Renal cortical epithelial cell (primary cell): ENCODE measurements at places on chromosomes 6 and 20. TPM values are rescaled to one million over a fixed set of nuclear protein-coding genes. Genes with fewer than 3 reads are reported as not detected.

DNA sequence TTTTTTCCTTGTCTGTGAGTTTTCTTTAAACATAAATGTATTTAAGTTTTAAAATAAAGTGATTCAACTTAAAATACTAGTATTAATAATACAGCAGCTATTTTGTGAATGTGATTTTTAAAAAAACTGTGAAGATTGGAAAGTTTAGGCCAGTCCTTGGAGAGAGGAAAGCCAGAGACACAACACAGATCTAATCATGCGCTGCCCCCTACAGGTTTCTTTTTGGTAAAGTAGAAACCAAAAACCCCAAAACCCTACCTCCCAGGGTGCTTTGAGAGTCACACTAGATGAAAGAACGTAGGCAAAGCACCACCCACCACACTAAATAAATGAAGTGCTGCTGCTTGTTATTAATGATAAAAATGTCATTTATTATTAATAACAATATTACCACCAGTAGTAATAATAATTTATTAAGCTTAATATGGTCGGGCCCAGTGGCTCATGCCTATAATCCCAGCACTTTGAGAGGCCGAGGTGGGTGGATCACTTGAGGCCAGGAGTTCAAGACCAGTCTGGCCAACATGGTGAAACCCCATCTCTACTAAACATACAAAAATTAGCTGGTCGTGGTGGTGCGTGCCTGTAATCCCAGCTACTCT is 33.7 kb downstream of the SLC9A8 start:
- peak; percentile 33 for DNase-seq

- DNase-seq, result no peak
Observed at GRCh38 chr6:37862430-37862829, 42.9 kb downstream of the ZFAND3 start.

DNA sequence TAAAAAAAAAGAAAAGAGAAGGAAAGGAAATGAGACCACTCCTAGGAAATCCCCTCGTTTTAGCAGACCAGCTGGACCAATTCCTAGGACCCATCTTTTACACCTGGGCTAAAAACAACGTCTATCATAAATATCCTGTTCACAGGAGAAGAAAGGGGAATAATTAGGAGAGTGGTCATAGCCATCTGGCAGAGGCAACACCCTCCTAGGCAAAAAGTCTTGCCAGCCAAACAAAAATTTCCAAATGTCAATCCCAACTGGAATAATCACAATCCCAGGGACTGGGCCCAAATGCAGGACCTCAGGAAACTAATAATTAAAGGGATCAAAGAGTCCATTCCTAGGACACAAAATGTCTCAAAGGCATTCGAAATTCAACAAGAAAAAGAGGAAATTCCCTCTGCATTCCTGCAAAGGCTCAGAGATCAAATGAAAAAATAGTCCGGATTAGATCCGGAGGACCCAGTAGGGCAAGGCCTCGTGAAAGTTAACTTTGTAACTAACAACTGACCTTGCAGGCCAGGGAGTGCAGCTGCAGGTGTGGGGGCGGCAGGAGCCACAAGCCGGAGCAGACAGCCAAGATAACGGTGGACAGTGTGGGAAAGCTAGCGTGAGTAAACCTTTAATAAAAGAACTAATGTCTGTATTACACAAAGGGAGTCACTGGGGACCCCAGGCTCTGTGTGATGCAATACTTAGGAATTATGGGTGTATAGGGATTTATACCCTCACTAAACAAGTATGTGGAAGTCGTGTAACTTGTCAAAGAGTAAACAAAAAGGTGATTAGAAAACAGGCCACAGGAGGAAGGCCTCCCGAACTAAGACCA is 11.7 kb downstream of the LCA5 start:
- DNase-seq, result peak; percentile 93

DNA sequence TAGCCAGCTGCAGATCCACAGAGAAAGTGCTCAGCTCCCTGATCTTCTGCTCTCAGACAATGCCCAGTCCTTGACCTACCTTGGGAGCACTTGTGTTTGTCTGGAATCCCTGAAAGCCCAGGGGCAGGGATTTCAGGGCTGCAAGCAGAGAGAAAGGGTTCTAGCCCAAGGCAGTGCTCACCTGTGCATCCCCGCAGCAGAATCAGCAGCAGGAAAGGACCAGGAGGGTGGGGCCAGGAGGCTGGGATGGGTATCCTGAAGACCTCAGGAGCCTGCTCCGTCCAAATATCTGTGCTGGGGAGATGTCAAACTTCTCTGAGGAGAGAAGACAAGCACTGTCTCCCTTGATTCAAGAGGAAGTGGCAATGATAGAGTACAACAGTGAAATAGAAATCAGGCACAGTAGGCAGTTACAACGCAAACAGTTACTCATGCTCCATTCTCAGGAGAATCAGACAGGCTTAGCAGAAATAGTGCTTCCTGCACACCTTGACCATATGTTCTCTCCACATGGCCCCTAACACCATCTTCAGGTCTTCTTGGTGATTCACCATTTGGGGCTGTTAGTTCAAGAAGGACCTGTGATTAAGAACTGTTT is 28.7 kb upstream of the SIRPG start:
- DNase-seq, result no peak

- no peak for DNase-seq
Observed at GRCh38 chr6:109922851-109923250, 55.3 kb upstream of the GPR6 start.

DNA sequence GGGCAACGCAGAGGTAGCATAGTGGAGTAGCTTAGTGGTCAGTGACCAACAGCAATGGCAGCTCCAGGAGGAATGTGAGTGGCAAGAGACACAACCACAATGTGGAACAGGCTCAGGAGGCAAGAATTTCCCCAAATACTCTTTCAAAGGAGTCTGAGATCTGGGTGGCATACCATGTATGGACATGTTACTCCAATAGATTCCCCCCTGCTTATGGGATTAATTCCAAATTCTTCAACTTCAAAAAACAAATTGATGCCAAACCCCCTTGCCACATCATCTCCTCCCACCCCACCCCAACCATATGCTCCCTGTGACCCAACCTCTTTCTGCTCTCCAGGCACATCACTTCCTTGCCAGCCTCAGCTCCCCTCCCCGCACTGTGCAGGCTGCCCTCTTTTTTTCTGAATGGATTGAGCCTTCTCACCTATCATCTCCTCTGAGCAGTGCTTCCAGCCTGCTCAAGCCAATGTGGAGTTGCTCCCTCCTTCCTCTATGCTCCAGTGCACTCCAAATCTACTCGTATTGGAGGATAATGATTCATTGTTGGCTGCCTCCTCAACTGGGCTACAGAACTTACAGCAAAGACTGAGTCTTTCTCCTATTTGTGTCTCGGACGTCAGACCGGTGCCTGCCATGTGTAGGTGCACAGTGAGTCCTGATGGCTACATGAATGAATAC is 93.0 kb upstream of the CEP85L start:
- DNase-seq, result peak; percentile 64

DNA sequence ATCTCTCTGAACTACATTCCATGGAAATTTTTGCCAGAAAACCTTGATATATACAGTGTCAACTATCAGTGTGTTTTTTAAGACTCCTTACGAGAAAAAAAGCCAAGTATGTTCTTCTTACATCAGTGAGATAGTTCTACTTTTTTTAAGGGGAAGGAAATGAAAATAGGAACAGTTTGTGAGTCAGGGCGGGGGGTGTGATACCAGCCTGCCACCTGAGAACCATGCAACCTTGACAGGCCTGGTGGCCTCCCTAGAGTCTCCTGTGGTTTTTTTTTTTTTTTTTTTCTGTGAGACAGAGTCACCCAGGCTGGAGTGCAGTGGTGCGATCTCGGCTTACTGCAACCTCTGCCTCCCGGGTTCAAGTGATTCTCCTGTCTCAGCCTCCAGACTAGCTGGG is 96.3 kb upstream of the GCM1 start:
- DNase-seq, result no peak

GRCh38 chr20:17210983-17211382 is 15.9 kb upstream of the PCSK2 start:
- peak; percentile 84 for DNase-seq

DNA sequence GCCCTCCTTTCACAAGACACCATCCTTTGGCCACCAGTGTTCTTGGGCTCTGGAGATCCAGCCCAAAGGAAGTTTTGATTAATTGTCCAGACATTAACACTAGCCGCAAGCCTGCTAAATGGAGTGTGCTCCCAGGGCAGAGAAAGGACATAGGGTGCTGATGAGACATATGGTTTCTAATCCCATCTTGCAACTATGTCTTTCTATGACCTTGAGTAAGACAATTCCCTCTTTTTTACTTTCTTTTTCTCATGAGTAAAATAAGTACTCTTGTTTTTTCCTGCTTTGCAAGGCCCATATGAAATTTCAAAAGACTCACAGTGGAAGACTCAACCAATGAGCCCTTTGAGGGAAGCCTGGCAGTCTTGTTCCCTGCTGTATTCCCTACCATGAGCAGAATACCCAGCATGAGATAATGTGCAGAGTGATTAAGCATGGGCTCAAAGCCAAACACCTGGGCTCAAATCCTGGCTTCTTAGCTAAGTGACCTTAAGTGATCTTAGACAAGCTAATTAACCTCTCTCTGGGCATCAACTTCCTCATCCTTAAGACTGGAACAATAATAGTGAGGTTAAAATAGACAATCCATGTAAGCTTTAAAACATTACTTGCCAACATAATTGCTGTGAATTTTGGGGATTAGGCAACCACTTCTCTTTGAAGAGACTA is at the start of gene WFDC10B:
Gene WFDC10B, minus strand, starts transcription at position 51 of the 669 bp plus-strand sequence. CDS start 19,027 bp downstream, outside the sequence.
- DNase-seq, result no peak

DNA sequence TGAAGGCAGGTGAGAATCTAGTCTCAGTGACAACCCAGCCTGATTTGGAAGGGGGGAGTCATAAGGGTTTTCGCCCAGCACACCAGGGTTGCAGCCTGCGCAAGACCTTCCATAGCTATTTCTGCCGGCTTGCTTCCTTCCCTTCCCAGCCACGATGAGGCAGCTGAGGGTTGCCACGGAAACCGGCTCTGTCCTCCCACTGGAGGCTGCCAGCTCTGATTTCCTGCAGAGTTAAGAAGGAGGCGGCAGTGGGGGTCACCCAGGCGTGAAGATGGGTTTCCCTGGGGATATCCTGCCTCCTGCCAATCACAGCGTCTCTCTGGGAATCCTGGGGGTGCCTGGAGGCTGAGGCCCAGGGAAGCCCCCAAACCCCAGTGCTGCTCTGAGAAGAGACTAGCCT is 23.1 kb upstream of the KCNB1 start:
- DNase-seq, result peak; percentile 63

- DNase-seq, result peak; percentile 73
Observed at GRCh38 chr6:142804490-142804889, 140.5 kb downstream of the HIVEP2 start.

DNA sequence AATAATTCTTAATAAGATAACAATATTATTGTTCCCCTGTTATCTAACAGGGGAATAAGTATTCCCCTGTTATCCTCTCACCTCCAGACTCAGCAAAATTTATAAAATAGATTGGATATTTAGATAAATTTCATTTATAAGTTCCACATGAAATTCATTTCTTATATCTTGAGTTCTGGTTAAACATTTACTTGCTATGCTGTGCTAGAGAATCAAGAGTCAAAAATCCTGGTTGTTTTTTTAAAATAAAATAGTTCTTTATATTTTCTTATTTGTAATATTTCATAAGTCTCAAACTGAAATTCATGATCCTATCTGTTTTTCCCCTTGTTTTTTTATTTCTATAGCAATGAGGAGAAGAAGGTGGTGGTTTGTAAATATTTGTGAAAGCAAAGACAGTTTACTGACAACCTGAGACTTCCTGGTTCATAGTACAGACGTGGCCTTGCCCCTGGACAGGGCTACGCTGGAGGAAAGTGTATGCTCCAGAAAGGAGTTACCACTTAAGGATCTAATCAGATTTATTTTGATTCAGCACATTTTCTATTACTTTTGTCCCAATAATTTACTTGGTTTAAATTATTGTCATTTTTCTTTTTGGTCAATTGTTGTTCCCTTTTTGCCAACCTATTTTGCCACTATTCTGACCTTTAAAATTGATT is 37.8 kb upstream of the MARCKS start:
- DNase-seq, result peak; percentile 42

GRCh38 chr6:10401632-10402223 is 13.1 kb downstream of the TFAP2A start:
- no peak for DNase-seq

TGM3 gene
- not detected in 2 replicates for total RNA-seq

SIGLEC1 gene
- not detected in 2 replicates for total RNA-seq

GCNT2 gene
- 27.8 and 59.4 TPM in 2 replicates for total RNA-seq

ARMH2 gene
- total RNA-seq, result not detected in 2 replicates
